Activated CD4-positive, alpha-beta T cell treated with anti-CD3 and anti-CD28 coated beads, Interleukin-2, amount 10 ng/mL, durations not matched to agents 24 days and 14 days (primary cell): ENCODE measurements at places on chromosomes 11 and 22. TPM values are rescaled to one million over a fixed set of nuclear protein-coding genes. Genes with fewer than 3 reads are reported as not detected.

Gene OR8J1
- not detected in 2 replicates for total RNA-seq

Gene RRM1
- total RNA-seq, result 166 and 184 TPM in 2 replicates

Gene F2
- total RNA-seq, result 0.30 TPM in 1 of 2 replicates, not detected in the other

Gene SCGB1A1
- total RNA-seq, result not detected in 2 replicates

- no peak for DNase-seq
Measured at GRCh38 chr22:31822523-31822922, 68.7 kb downstream of the DEPDC5 start.

- DNase-seq, result no peak
Measured at GRCh38 chr22:38449776-38450175, 5.2 kb downstream of the KCNJ4 start.

DNA sequence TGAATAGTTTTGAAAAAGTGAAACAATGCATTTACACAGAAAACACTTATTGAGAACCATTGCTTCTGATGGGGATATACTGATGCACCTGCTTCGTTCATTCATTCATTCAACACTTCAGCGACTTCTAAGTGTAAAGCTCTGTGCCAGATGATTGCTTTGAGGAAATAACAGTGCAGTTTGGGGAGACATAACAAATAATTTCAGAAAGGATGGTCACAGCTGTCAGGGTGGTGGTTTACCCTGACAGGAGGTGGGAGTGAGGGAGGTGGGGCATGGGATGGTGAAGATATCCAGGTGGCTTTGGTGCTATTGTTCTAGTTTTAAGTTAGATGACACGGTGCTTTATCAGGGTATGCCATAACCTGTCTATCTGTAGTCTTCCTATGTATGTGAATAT lies 344.1 kb downstream of the LARGE1 start:
- no peak for DNase-seq

DNA sequence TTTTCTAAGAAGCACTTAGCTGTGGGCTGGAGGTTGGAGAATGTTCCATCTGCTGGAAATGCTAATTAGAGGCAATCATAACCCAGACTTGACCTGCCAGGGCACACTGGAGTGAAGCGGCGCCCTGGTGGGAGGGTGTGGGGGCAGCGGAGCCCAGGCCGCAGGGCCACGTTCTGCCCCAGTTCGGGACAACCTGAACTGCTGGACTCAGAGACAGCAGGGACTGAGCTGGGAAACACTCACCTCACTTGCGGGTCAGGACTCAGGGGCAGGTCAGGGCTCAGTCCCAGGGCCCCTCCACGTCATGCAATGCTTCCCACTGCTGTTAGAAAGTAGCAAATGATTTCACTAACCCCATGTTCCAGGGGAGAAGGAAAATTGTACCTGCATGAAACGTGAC lies 316.4 kb downstream of the NTM start:
- no peak for DNase-seq

- no peak for DNase-seq
Measured at GRCh38 chr11:128804481-128804880, 62.6 kb downstream of the KCNJ1 start.

- DNase-seq, result no peak
Measured at GRCh38 chr11:134367781-134368180, 36.0 kb downstream of the GLB1L2 start.

DNA sequence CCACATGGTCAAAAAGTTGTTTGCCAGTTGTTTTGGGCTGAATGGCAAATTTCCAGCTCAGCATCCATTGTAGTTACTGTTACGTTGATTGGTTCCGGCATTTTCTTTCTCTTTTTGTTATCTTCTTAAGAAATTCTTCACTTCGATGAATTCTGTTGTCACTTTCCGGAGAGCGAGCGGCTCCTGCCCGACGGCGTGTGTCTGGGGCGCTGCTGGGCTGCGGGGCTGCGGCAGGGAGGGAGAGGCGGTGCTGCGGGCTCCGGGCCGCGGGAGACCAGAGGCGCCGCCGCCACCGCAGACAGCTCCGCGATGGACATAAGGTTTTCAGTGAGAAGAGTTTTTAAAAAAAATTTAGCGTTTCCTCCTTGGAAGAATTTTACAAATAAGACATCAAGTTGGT lies 117.4 kb downstream of the RRM1 start:
- no peak for DNase-seq

- no peak for DNase-seq
Measured at GRCh38 chr22:26484360-26484706, 656 bp downstream of the SRRD start.

- DNase-seq, result no peak
Measured at GRCh38 chr11:8531312-8531711, 62.7 kb downstream of the STK33 start.
